ENCODE measurements at places on chromosomes 6 and 20. TPM values are rescaled to one million over a fixed set of nuclear protein-coding genes. Genes with fewer than 3 reads are reported as not detected.

Gene LY6G5C
- total RNA-seq: 1.1 TPM

Gene LY6G6D
- not detected for total RNA-seq

Gene ATP6V1G2
- total RNA-seq: 0.36 TPM

Gene RAET1L
- total RNA-seq: not detected

Gene FGD2
- total RNA-seq: not detected

Gene MYH7B
- under 0.01 TPM for total RNA-seq

Gene EFCAB8
- 0.27 TPM for total RNA-seq

Gene FNDC11
- 0.94 TPM for total RNA-seq

Gene ZBTB46
- total RNA-seq: 7.8 TPM

Gene SLC16A10
- not detected for total RNA-seq

Gene BCAS1
- not detected for total RNA-seq

Gene CFAP61
- total RNA-seq: not detected

Gene PTK6
- total RNA-seq: under 0.01 TPM

Gene HRH3
- not detected for total RNA-seq

Gene NRM
- total RNA-seq: 1.4 TPM

Gene C20orf202
- total RNA-seq: not detected

Gene HLA-DQA1
- total RNA-seq: not detected

Gene MRPL14
- 68.4 TPM for total RNA-seq

Gene PCSK2
- not detected for total RNA-seq

Measured in endothelial cell of coronary artery (primary cell).